ENCODE measurements at places on chromosomes 2 and 18.

DNA sequence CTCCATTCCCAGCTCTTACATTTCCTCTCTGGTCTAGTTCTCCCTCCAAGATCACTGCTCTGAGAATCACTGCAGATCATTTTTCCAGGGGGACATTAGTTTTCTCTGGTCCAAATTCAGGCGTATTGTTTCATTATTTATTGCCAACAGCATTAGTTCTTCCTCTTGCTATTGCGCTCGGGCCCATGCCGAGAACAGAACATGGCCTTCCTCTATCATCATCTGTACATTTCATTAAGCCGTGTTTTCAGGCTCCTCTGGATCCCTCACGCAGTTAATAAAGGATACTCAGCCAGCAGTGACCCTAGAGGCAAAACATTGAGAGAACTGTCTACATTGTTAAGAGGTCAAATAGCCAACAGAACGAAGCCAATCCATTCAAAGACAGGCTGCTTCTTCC lies 63.9 kb downstream of the CCBE1 start:
- no peak for DNase-seq

- DNase-seq, result no peak
Measured at GRCh38 chr2:171320208-171320621, 113.6 kb downstream of the METTL8 start.

DNA sequence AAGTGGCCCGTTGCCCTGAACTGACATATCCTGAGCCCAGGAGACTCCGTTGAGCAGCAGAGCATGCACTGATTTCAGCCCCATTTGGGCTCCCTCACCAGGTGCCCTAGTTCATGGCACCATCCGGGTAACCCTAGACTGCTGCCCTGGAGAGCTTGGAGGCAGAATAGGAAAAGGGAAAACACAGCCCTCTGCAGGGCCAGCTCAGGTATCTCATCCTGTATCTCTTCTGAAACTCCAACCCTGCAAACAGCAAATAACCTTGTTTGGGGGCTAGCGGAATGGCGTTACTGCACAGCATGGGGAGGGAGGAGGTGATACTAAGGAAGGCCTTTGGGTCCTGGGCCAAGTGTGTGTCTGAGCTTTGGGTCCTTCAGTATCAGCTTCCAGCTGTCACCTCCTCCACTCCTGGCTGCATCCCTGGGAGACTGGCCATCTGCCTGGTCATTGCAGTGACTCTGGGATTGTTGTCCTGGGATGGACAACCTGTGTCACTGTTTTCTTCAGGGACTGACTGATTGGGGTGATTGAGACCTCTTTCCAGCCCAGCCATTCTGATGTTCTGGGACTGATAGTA lies 233.8 kb upstream of the SKOR2 start:
- no peak for DNase-seq

- no peak for DNase-seq
Measured at GRCh38 chr2:162022290-162022945, 51.6 kb downstream of the DPP4 start.

DNA sequence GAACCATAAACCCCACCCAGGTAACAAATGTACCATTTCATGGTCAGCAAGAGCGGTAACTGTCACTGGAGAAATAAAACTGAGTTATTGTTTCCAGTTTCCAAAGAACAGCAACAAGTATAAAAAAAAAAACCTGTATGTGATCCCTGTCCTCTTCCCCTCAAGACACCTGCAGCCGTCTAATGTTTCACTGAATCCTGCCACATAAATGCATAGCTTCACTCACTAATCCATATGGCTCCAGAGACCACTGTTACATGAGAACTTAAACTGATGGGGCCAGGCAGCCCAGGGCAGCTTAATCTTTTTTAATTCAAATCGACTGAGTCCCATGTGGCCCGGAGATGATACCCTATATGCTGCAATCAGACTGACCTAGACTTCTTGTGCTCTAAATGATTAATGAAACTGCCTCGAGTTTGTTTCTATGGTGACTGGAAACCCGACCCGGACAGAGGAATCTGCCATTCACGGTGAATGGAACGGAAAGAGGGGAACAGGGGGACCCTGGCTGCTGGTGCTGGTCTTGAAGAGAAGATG lies 60.9 kb upstream of the SIX2 start:
- no peak for DNase-seq

DNA sequence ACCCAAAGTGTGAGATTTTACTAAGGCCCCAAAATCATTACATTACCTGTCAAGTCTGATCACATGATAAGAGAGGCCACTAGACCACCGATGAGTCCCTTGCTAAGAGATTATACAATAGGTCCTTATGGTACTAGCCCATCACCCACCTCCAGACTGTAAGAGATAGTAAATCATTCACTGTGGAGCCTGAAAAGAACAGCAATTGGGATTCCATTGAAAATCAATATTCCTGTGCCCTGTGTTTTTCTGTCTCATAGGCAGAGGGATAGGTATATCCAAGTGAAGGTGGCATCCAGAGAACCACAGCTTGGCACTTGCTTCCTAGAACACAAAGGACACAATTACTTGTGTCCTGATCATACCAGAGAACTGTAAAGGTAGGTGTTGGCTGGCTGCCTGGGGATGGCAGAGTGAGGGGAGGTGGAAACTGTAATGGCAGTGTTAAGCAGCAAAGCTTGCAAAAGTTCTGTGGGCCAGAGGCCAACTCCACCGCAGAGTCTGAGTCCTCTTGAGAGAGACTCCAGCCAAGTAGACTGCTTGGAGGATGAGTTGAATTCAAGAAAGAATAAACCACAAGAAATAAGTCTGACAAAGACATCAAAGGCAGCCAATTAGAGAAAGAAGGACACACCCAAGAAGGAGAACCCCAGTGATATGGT lies 102.0 kb upstream of the PIEZO2 start:
- no peak for DNase-seq

DNA sequence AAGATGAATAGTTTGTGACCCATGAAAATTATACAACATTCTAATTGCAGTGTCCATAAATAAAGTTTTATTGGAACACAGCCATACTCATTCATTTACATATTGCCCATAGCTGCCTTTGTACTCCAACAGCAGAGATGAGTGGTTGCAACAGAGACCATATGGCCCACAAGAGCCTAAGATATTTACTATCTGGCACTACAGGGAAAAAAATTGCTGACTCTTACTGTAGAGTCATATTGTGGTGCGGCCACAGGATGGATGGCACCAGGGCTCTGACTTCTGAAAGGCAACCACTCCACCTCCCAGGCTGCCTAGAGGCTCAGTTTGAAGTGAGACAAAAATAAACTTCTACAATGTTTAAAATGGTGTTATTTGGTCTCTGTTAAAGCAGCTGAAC lies 404.0 kb upstream of the ATP5MC3 start:
- no peak for DNase-seq

DNA sequence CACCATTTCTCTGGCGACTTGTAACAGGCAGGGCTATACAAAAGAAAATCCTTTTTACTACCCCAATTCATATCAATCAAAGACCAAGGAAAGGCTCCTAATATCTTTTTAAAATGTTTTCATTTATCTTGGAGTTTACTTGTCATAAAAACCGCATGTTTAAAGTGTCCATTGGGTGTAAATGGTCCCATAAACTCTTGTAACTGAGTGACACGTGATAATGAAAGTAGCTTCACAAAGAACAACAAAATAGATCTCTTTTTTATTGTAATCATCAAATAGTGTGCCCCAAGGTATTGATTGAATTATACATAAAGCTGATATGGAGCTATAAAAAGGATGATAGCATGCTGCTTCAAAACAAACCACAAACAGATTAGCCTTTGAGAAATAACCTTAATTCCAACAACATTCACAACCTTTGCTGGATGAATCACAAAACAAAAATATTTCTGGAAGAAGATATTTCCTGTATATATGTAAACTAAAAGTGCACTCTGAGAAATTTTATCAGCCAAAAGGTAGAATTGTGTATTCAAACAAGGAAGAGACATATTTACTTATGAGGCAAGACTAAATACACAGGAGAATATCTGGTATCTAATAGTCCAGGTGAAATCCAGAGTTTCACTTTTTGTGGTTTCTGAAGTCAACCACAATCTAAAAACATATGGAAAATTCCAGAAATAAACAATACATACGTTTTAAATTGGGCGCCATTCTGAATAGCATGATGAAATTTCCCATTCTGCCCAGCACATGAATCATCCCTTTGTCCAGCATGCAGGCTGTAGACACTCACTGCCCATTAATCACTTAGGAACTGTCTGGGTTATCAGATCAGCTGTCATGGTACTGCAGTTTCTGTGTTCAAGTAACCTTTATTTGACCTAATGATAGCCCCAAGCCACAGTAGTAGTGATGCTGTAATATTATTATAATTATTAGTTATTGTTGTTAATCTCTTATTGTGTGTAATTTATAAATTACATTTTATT lies 237.5 kb downstream of the PIK3C3 start:
- DNase-seq, result no peak

DNA sequence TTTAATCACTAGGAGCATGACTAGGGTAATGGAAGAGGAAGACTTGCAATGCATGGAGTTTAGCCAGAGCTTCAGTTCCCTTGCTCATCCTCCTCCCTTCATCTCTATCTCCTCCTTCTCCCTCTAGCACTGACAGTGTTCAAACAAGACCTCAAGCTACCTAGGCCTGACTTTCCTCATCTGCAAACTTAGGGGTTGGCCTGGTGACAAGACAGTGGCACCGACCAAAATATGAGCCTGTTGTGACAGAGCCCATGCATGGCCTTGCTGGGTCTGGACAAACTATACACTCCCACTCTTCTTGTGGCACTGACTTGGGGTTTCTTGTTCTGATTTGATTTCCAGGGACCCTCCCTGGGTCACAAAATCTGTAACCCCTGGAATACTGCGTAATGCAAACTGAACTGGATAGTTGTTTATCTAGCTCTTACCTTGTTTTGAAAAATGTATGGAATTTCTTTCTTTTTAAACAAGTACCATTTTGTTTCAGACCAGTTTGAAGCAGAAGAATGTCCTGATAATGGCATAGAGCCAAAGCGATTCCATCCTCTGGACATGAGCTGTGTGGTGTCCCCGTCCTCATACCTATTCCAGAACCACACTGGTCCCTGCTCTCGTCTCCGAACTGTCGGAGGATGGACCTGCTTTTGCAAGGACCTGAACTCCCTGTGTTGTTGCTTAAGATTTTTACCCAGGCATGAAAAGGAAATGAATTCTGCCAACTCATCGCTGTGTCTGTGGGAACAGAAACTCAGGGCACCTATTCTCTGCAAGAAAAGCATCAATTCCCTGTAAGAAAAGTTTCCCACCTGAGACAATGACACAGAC lies 33.4 kb upstream of the PPP4R1 start:
- no peak for DNase-seq

DNA sequence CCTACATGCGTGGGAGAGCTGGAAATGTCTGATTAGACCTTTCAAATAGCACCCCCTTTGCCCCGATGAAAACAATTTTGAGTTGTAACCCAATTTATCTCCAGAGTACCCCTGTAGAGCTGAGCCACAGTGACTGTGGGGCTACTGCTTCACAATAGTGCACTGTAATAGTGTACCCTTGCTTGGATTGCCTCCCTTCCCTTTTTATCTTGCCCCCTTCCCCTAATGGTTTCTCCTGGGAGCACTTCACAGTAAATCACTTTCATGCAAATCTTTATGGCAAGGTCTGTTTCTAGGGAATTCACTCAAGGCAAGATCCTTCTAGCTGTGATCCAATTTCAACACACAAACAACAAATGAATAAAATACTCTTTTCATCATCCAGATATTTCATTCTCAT lies 687.6 kb downstream of the MBD2 start:
- no peak for DNase-seq

- DNase-seq, result no peak
Measured at GRCh38 chr2:174573621-174574081, 24.0 kb downstream of the WIPF1 start.

GRCh38 chr2:180630756-180631155 lies 349.6 kb upstream of the UBE2E3 start:
- DNase-seq, result no peak

- no peak for DNase-seq
Measured at GRCh38 chr18:69843015-69843414, 104.7 kb downstream of the CD226 start.

DNA sequence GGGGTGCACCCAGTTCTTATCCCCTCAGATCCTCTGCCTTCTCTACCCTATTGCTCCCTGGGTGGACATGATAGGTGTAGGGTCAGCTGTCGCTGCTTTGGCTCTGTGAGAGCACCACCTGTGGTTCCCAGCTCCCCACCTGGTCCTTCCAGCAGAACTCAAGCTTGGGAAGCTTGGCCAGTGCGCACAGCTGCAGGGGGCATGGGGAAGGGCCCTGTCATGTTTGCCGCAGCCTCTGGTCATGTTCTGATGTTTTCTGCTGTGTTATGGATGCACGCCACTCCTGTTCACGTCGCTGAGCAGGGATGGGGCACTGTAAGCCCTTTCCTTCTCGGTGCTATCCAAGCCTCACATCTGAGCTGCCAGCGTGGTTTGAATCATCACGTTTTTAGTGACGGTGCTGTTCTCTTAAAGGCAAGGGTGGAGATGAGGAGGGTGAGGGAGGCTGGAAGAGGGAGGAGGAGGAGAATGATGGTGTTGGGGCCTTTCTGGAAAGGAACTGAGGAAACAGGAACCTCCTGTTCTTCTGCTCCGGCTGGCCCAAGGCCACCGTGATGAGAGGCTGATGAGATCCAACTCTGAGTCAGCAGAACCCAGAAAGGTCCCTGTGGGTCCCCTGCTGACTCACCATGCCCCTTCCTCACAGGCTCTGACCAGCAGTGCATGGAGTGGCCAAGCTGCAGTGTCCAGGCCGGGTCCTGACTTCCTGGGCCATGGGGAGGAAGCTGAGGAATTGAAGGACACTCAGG lies 78.0 kb downstream of the LIPG start:
- DNase-seq, result no peak

DNA sequence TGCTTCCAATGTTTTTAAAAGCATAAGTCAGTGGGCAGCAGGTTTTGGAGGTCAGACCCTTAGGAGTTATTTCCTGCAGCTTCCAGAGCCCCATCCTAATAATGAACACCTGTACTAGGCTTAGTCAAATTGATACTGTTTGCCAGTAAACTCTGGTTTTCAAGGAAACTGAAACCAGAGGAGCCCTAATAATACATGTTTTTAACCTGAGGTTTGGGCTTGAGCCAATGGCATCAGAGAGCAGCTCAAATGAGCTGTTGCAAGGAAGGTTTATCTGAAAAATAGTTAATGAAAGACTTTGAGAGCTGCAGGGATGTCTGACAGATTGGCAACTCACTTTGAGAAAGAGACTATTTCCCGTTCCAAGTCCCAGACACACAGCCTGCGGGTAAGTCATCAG lies 54.6 kb downstream of the DCC start:
- no peak for DNase-seq

GRCh38 chr18:56565551-56566345 lies 72.6 kb downstream of the TXNL1 start:
- no peak for DNase-seq
